ENCODE measurements at places on chromosomes 12 and 14.
A peak's percentile ranks its signal among the peaks of the same experiment; 100 is the strongest.

DNA sequence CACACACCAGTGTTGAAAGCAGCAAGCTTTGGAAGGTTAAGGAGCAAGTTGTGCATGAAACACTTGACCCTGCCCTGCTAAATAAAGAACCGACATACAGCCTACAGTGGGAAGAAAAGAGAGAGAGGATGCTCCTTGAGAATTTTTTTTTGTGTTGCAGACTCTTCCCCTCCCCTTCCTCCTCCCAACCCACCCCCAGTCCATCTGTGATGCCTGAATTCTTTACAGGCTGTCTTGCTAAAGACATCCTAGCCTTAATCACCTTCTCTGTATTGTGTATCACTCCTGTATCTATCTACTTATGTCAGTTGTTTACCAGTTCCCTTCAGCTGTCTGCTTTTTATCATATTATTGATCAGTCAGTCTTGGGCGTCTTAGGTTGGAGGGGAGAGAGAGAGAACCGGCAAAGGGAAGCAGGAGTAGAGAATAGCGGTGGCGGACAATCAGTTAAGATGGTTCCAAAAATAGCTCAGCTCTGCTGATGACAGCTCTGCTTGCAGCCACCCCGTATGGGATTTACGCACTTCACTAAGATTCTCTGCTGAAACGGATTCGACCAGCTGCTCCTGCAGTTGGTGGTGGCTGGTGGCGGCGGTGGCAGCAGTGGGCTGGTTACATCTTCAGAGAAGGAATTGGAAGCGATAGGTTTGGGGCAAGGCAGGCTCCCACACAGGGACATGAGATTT is 664.7 kb downstream of the NRXN3 start:
- no peak for DNase-seq

- no peak for DNase-seq
These were observed 147.1 kb downstream of the MYRFL start for GRCh38 chr12:69972136-69972535.

GRCh38 chr12:65522956-65523860 is 244.7 kb downstream of the MSRB3 start:
- DNase-seq = no peak

GRCh38 chr14:20772650-20773049 is 4.4 kb downstream of the EDDM3B start:
- DNase-seq = no peak

DNA sequence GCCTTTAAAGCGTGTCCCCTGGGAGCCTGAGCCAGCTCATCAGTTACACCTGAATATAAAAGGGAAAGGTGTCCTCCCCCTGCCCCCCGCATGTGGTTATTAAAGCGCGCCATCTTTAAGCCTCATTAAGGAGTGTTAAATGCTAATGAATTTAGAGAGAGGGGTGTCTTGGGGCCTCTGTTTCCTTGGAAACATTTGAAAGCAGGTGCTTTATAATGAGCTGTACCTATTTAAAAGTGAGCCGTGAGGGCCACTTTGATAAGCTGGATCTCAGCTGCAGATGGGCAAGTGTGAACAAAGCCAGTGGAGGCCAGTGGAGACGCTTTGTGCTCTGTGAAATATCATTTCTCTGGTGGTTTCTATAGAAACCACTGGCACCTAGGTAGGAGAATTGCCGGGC is 84.0 kb downstream of the BEGAIN start:
- no peak for DNase-seq

DNA sequence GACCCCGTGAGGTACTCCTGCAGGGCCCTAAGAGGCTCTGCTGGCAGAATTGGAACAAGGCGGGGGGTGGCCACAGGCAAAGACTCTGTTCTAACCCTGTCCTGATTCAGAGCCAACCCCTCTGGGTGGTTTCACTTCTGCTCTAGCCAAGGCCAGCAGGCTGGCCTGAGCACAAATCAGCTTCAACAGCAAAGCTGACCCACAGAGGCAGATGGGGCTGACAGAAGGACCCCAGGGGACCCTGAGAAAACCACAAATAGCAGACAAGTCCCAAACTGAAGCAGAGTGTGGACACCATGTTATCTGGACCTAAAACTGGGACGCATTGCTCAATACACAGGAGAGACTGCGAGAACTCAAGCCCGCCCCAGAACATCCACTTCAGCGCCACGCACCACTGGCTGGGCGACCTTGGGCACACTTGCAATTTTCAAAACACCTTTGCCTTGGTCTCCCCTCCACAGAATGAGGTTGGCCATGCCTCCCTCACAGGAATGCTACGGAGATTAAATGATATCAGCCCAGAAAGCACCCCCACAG is 76.4 kb upstream of the DICER1 start:
- DNase-seq = no peak

- DNase-seq = peak; percentile 85
These were observed 164.8 kb downstream of the ZFP36L1 start for GRCh38 chr14:68627868-68628604.

GRCh38 chr14:31128601-31129526 is 78.7 kb downstream of the HECTD1 start:
- no peak for DNase-seq

DNA sequence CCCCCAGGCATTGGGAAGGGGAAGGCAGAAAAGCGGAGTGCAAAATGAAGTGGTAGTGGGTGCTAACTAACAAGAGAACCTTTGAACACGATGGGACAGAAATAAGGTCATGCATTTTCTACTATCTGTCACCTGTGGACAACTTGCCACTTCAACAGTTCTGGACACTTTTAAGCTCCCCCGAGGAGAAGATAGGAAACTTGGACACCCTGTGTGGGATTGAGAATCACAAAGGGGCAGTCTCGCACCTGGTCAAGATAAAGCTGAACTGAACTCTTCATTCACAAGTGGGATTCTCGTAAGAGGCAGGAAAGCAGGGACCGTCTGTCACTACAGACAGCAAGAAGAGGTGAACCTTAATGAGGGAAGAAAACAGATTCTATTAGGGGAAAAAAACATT is 51.6 kb downstream of the EIF2S3B start:
- DNase-seq = no peak

DNA sequence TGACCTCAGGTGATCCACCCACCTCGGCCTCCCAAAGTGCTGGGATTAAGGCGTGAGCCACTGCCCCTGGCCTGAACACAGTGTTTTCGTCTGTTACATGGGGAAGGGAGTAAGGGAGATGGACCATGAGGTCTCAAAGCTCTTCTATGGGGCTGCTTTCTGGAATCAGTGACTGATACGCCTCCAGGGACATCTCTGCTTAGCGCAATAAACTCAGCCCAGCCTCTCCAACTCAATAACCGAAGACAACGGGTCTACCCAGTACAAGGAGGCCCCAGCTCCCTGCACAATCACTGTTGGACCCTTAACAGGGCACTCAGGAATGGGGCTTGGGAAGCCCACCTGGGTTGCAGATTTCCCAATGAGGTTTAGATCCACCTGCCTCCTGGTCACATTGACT is 42.6 kb upstream of the CHGA start:
- no peak for DNase-seq

GRCh38 chr12:121484967-121485366 is 85.0 kb downstream of the RNF34 start:
- peak; percentile 8 for DNase-seq

GRCh38 chr12:2318286-2318685 is 265.5 kb downstream of the CACNA1C start:
- no peak for DNase-seq

GRCh38 chr12:54561164-54561563 is 11.8 kb downstream of the PDE1B start:
- no peak for DNase-seq

DNA sequence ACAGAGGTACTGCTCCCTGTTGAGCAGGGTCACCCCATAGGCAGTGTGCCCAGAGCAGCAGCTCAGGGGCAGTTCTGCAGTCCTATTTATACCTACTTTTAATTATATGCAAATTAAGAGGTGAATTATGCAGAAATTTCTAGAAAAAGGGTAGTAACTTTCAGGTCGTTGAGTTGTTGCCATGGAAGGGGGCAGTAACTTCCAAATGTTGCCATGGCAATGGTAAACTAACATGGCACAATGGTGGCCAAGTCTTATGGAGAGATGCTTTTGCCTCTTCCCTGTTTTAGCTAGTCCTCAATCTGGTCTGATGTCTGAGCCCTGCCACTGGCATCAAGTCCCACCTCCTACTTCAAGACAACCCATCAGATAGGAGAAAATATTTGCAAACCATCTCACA is 30.4 kb upstream of the P2RX7 start:
- DNase-seq = no peak

DNA sequence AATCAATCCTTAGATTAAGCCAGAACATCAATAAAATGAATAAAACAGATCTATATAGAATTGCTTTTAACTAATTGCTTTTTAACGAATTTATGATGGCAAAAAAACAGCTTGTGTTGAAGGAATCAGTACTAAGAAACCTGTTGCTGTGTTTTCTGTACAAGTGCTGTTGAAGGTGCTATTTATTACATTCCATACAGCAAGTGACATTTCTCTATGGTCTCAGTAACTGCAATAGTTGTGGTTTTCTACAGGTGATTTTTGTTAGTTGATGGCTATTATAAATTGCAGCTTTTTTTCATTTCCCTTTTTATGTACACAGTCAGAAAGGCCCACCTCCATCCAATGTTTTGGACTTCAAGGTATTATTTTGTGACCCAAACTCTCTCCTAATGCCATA is 56.6 kb downstream of the SLC2A13 start:
- no peak for DNase-seq

- no peak for DNase-seq
These were observed 4.0 kb downstream of the TMPO start for GRCh38 chr12:98519257-98519907.

- DNase-seq = no peak
These were observed 34.6 kb downstream of the SLC6A12 start for GRCh38 chr12:179131-179884.

DNA sequence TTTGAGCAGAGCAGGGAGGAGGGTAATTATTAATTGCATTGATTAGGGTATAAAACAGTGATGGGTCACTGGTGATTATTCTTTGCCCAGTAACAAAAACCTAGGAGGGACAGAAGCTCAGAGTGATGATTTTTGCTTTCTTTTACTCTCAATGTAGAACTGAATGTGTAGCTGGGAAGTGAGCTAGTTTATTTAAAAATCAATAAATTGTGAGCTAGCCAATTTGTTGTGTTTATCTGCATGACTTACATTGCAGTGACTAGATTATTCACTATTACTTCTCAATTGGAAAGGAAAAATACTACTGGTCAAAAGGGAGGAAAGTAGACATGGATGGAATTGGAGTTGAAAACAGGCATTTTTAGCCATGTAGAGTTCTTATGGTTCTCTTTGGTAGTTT is 107.1 kb downstream of the PLXNC1 start:
- DNase-seq = no peak

GRCh38 chr14:68577802-68578541 is 214.9 kb downstream of the ZFP36L1 start:
- DNase-seq = peak; percentile 94

DNA sequence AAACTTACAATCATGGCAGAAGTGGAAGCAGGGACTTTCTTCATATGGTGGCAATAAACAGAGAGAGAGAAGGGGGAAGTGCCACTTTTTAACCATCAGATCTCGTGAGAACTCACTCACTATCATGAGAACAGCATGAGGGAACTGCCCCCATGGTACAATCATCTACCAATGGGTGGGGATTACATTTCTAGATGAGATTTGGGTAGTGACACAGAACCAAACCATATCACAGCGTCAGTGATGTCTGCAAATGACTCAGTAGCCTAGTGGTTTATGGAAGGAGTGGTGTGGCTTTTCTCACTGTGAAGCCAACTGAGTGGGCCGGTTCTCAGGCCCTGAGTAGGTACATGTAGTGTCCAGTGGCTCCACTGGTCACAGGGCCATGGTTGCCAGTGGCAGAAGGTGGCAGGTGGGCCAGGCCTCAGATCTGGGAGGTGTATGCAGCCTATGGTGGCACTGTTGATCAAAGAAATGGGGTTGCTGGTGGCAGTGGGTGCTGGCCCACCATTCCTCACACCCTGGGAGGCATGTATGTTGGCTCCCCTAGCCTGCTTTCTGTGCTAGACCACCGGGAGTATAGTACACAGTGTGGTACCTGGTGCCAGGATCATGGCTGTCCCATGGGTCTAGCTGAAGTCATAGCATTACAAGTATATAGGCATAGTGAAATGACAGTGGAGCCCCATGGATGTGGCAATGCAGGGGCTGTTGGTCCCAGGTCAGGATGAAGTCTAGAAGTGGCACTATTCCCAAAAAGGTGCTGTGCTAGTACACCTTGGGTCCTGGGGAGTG is 191.9 kb downstream of the NUBPL start:
- no peak for DNase-seq

DNA sequence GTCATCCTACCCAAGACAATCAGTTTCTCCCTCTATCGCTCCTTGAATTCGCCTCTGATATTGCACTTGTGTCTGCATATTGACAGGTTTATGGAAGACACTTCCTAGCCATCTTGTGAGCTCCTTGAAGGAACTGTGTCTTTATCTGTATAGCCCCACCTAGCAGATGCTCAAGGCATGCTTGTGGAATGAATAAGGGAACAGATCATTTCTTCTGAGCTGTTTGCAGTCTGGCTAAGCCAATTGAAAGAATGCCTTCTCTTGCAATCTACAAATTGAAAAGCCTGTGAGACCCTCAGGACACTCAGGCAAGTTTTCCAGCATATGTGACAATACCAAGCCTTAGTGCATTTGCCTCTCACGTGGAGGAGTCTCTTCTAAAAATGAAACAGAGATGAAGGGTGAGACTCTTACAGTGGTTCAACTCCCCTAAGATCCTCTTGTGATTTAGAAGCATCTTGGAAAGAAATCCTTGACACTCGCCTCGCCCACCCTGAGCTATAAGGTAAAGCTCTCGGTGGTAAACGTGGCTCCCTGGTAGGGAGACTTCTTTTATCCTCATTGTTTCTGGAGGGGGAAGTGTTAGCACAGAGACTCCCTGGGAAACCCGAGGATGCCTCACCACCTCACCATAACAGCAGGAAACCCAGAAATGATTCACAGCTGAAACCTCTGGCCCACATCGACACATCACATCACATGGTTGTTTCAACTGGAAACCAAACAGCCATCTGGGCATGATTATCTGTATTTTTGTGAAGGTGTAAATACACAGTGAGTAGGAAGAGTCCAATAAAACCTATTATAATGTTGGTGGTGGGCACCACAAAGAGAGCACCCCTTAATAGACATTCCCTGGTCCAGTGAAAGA is 112.3 kb upstream of the BCL2L14 start:
- peak; percentile 98 for DNase-seq

GRCh38 chr12:24861766-24862540 is 86.9 kb downstream of the BCAT1 start:
- DNase-seq = no peak

DNA sequence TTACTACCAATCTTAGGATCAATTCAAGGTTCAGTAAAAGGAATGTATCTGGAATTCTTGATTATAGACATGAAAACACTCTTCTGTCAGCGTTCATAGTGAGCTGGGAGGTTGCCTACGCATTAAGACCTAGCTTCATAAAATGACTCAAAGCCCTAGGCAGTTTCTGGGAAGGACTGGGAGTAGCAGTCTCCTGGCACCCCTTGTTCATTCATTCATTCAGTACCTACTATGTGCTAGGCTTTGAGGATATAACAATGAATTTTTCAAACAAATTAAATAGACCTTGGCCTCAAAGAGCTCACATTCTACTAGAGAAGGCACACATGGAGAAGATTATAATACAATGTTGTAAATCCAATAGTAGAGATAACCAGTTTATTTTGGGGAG is 46.1 kb downstream of the MDM2 start:
- DNase-seq = no peak

- DNase-seq = peak; percentile 65
These were observed 6.1 kb downstream of the PELI2 start for GRCh38 chr14:56124327-56124726.

- DNase-seq = no peak
These were observed 624.8 kb upstream of the NOVA1 start for GRCh38 chr14:27222671-27223070.

GRCh38 chr12:125696054-125696453 is 630.8 kb downstream of the AACS start:
- no peak for DNase-seq

Data from osteoblast (primary cell).